ENCODE measurements at places on chromosomes 2 and 18.

DNA sequence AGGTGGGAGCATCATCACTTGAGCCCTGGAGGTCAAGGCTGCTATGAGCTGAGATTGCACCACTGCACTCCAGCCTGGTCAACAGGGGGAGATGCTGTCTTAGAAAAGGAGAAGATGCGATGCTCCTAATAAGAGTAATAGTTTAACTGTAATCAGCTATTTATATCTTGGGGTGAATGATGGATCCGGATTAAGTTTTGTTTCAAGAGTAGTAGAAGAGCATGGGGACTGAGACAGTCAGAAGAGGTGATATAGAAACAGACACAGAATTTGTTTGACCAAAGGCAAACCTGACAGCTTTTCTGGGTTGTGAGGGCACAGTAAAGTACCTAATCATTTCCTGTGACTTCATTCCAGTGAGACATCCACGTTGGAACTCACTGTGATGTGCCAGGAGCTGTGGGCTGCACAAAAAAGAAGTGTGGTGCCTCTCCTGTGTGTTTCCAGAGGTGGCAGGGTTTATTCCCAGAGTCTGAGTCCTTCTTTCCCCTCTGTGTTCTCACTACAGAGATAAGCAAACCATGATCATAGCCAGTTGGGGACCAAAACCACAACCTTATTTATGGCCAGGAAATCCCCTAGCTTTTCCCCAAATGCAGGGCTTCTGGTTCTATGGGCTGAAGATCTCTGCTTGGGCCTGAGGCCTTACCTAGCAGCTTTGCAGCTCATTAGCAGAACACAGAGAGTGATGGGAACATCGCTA is 113.7 kb downstream of the XRCC5 start:
- DNase-seq: peak; percentile 44

- no peak for DNase-seq
Measured at GRCh38 chr2:189300916-189301315, 121.4 kb upstream of the COL5A2 start.

- DNase-seq: peak; percentile 28
Measured at GRCh38 chr2:71453404-71454220, at the start of gene DYSF. TSS of gene DYSF (plus strand) at chr2:71453561.

- no peak for DNase-seq
Measured at GRCh38 chr2:51695531-51695930, 663.6 kb upstream of the NRXN1 start.

- no peak for DNase-seq
Measured at GRCh38 chr2:111676291-111676822, 207.6 kb downstream of the ANAPC1 start.

DNA sequence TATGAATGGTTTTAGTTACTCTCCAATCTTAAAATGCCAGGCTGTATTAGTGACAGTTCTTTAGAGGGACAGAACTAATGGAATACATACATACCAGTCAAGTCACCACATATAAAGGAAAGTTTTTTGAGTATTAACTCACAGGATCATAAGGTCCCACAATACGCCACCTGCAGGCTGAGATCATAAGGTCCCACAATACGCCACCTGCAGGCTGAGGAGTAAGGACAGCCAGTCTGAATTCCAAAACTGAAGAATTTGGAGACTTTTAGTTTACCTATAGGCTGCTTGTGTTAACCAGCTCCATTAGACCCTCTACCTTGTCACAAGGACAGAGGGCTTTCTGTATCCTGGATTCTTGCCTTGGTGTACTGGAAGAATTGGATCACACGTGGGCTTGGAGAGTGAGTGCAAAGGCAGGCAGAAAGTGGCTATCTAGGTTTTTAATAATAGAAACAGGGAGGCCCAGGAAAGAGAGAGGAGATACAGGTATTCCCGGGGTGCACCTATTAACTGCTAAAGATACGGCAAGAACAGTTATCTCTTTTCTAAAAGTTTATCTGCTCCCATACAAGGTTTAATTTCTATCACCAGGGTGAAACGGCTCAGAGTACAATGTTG is 234.9 kb upstream of the CYRIA start:
- peak; percentile 68 for DNase-seq

DNA sequence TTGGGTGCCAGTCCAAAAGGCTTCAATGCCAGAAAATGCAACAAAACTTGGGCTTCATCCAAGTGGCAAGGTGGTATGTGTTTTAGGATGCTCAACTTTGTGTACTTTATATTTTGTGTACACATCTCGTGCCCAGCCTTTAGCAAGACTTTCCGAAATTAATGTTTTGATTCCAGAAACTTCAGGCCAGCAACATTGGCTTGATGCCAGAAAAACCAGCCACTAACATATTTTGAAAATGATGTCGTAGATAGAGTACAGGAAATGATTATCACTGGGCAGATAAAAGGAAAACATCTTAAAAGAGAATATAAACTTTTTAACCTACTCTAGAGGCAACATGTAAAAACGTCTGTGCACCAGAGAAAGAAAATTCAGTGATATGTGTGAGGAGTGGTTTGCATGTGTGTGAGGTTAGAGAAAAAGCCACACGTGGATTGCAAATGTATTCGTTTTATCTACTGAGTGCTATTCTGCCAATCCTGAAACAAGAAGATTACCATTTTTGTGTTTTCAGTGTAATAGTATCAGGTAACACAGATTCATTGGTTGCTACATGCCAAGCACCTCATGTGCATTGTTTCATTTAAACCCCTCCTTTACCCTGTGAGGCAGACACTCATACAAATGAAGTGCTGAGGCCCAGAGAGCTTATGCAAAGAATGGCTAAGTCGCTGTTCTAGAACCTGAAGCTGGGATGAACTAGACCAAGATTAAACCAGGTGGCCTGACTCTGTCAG is 264.8 kb downstream of the C1D start:
- no peak for DNase-seq

- peak; percentile 72 for DNase-seq
Measured at GRCh38 chr2:172375251-172375650, 52.1 kb upstream of the ITGA6 start.

- DNase-seq: no peak
Measured at GRCh38 chr2:234324116-234324515, 172.8 kb downstream of the ARL4C start.

DNA sequence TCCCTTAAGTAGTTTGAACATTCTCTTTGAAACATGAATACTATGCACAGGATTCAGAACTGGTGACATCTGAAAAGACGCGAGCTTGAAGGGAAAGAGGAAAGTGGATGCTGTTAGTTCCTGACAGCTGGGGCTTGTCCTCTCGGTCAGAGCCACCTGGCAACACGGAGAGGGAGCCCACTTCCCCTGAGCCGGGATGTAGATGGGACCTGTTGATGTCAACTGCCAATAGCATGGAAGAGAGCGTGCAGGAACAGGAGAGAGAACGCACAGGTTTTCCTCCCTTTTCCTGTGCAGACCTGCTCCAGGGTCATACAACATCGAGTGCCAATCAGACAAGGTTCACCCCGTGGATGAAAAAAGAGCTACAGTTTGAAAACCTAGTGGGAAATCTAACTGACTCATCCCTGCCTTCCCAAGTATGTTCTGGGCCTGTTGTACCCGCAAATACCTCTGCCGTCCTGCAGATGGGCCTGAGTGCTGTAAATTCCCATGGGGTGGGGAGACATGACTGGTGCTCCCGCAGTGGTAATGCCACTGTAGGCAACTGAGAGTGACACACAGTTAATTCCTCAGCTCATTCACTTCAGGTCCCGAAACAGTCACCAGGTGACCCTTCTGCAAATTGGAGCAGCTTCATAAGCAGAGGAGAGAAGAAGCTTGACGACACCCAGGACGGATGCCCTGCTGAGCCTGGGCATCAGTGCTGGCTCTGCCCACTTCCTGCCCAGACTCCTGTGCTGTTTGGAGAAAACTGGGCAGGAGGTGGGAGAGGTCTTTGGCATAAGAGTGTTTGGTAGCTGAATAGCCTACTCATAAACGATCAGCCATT is 13.9 kb upstream of the MBP start:
- no peak for DNase-seq

- DNase-seq: no peak
Measured at GRCh38 chr2:46705654-46706053, 210.0 kb downstream of the MCFD2 start.

DNA sequence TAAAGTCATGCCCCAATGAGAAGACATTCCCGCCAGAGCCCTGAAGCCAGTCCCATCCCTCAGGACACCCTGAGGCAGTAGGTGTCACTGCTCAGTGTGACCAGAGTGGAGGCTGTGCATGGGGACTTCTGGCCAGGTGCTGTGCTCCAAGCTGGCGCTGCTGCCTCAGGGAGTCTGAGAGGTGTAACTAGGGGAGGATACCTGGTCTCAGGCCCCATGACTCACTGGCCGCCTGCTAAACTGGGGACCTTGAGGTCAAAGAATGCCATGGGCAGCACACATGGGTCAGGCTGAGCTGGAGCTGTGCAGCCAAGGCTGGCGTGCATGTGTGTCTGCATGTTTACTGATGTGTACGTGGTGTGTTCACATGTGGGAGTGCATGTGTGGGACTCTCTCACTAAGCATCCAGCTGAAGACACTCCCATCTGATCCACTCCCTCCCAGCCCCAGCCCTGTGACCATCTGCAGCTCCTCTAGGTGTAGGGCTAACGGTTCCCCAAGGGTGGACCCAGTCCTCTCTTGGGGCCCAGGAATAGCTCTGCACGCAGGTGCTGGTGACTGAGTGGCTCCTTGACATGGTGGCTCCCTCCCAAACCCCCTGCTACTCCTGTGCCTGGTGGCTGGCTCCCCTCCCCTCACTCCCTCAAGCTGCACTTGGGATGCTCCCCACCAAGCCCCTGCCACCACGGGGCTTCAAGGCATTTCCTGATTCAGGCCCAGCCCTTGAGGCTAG is 16.5 kb downstream of the HS6ST1 start:
- DNase-seq: no peak

DNA sequence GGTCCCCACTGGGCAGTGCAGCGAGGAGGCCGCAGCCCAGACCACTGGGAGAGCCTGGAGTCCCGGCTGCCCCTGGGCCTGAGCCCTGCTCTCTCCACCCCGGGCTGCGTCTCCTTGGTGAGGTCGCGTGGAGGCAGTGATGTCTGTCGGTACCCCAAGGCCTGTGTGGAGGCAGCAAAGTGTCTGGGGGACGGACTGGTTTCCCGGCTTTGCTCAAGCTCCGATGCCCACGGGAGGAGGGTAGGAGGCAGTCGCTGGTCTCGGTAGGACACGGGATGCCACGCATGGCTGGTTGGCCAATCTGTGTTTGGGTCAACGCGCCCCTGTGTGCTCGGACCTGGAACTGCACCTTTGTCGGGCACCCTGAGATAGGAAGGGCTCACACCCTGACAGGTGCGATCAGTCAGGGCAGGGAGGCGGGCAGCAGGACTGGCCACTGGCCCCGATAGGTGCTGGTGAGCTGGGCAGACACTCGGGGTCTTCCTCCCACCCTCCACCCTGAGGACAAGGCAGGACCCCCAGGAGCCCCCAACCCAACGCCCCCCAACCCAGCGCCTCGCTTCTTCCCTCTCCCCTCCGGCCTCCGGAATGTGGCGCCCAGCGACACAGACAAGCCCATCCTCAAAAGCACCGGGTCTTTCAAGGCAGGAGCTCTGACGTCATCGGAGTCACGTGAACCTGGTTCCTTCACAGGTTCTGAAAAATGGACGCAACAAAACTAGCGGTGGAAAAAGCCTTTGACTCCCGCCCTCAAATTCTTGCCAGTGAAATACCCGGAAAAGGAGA is 288.6 kb downstream of the NDUFA10 start:
- no peak for DNase-seq

DNA sequence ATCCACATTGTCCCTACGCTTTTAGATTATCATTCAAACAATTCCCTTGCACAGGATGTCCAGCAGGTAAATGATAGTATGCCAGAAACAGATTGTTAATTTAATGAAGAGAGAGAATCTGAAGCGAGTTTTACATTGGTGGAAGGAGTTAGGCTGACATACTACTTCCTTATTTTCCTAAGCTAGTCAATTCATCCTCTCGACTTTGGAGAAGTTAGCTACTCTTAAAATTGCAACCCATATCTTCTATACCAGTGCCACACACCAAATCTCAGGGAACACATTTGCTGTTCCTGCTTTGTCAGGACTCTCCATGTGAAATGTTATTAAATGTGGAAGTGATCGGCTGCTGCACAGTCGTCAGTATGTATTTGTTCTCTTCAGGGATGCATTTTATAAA is 249.2 kb downstream of the NAPG start:
- DNase-seq: no peak

- DNase-seq: no peak
Measured at GRCh38 chr2:33272001-33272400, 204.4 kb upstream of the RASGRP3 start.

DNA sequence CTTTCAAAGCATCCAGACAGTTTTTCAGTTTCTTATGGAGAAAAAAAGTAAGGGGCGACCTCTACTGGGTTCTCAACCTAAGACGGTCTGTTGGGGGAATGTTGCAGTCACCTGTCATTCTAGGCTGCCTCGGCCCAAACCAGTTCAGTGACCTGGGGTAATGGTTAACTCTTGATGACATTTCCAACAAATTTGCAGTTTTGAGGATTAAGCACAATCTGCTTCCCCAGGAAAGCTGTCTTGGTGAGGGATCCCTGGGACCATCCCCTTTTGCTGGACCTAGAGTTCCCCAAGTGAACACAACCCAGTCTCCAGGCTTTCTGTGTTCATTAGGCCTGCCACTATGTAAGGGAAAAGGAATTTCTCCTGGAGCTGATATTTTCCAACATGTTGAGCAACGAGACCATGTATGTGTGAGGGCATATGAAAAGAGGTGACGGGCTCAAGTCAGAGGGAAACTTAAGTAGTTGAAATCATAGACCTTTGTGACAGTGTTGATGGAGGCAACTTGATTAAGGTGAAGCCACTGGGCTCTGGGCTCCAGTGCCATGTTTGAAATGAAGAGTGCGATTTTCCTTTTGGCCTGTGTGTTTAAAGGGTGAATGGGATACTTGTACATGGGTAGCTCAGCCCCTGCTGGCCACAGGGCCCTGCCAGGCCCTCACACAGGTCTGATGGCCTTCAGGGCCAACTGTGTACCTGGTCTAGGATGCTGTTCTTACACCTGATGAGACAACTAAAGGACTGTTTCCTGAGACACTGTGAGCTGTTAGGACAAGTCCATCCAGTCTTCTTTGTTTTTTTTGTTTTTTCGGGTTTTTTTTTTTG is 27.0 kb downstream of the FOSL2 start:
- no peak for DNase-seq

Measured in inflammatory macrophage treated with lipopolysaccharide for 1 hour (primary cell).